ENCODE measurements at places on chromosomes 2 and 18.

- no peak for DNase-seq
These were observed 43.9 kb downstream of the TOGARAM2 start for GRCh38 chr2:29024882-29025430.

GRCh38 chr2:24920809-24921441 is 888 bp upstream of the ADCY3 start:
- DNase-seq, result no peak

DNA sequence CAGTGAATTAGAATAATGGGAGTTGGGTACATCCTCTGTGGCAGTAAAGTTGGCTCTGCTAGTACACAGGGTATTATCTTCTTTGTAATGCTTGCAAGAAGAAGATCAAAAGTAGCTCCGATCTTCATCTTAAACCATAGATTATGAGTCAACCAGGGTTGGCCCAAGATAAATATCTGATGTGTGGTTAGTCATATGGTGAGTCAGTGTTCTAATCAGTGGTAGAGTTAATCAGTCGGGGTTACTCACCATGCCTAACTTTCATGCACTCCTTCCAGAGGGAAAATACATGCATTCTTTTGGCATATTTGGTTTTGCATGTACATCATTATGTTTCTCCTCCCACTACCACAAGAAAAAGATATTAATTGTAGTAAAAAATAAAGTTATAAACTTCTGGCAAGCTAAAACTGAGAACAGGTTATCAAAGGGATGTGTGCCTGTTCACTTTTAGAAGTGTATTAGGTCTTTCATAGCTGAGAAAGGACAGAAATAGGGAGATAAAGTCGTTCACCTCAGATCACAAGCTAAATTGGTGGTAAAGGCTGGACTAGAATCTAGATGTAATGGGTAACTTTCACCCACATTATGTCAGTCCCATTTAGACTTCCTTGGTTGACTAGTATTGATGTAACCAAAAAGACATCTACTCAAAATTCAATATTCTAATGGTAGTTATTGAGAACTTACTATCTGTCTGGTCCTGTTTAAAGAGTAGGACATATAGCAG is 684.4 kb downstream of the IRS1 start:
- no peak for DNase-seq

GRCh38 chr2:231701456-231702373 is 6.6 kb upstream of the PTMA start:
- DNase-seq, result no peak

DNA sequence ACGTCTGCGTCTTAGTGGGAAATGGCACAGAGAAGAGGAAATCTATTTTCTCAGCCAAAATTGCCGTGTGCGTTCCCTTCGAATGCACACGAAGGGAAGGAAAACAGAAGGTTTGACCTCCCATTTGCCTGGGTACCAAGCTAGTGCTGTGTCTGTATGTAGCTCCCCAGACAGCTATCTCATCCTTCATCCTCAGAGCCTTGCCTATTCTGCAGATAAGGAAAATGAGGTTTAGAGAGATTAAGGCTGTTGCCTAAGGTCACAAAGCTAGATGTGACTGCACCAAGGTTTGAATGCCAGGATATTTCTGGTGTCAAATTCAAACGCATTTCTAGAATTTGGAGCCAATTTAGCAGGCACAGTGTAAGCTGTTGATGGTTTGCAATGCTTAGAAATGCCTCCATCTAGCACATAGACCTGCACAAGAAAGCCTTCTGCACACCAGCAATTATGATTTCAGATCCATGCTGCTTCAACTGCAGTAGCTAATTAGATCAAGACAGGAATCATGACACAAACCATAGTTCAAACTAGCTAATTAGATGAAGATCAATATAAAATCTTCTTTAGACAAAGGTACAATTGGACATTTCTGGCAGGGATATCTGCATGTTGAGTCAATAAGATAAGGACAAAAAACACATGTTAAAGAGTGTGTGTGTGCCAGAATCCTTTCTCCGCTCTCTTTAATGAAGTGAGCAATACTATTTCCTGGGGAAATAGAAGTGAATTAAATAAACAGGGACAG is 115.1 kb downstream of the CMPK2 start:
- DNase-seq, result no peak

GRCh38 chr2:235129850-235130249 is 178.0 kb downstream of the SH3BP4 start:
- DNase-seq, result no peak

DNA sequence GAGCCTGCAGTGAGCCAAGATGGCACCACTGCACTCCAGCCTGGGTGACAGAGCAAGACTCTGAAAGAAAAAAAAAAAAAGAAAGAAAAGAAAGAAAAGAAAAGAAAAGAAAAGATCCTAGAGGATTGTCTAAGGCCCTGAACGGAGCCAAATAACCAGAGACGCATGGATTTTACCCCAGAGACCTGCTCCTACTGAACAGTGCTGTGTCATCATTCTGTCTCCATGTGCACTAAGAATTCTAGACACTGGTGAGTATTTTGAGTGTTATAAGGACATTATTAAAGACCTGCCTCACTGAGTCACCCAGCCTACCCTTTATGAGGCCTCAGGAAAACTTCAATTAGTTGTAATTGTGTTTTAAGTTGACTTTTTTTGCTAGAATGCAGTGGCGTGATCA is 61.9 kb upstream of the RIOK3 start:
- no peak for DNase-seq
